ENCODE measurements at places on chromosomes 2 and 18.

DNA sequence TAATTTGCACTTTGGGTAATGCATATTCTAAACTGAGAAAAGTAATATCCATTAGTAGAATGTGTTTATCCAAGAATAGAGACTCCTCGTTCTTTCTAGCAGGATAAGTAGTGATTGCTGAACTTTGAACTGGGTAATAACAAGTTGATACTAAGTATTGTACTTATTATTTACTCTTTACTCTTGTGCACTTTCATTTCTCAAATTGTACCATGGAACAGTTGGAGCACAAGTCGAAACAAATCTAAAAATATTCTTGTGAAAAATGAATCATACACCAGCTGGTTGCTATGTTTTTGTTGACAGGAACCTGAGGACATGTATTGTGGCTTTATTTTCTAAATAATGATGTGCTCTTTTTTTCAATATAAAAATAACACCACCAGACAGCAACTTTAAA lies 111.9 kb downstream of the RGPD3 start:
- DNase-seq, result no peak

DNA sequence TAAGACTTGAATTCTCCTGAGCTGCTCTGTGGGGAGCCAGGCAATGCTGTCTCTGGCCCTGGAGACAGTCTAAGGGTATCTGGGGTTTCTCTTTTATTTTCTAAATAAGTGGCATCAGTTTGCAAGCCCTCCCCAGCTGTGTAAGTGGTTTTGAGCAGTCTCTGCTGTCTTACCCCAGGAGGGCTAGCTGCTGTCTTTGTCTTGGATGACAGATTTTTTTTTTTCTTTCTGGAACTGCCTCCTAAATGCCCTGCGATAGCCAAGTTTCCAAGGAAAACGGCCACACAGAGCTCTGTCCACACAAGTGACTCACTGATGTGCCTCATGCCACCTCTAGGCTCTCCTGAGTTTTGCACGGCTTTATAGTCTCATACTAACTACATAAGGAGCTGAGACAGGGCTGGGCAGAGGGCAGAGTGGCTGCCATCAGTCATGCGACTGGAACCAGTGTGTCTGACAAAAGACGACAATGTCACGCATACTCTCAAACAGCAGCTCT lies 37.2 kb upstream of the THOC1 start:
- no peak for DNase-seq

GRCh38 chr18:70956554-70956953 lies 667.7 kb downstream of the SOCS6 start:
- DNase-seq, result no peak

- DNase-seq, result no peak
Measured at GRCh38 chr2:146776596-146776995, 1068.2 kb upstream of the ACVR2A start.

GRCh38 chr18:9617006-9617542 lies 2.7 kb upstream of the PPP4R1 start:
- DNase-seq, result no peak

GRCh38 chr2:74430502-74430901 lies 9.0 kb downstream of the WDR54 start:
- no peak for DNase-seq

- no peak for DNase-seq
Measured at GRCh38 chr18:31656754-31657153, 27.6 kb downstream of the B4GALT6 start.

DNA sequence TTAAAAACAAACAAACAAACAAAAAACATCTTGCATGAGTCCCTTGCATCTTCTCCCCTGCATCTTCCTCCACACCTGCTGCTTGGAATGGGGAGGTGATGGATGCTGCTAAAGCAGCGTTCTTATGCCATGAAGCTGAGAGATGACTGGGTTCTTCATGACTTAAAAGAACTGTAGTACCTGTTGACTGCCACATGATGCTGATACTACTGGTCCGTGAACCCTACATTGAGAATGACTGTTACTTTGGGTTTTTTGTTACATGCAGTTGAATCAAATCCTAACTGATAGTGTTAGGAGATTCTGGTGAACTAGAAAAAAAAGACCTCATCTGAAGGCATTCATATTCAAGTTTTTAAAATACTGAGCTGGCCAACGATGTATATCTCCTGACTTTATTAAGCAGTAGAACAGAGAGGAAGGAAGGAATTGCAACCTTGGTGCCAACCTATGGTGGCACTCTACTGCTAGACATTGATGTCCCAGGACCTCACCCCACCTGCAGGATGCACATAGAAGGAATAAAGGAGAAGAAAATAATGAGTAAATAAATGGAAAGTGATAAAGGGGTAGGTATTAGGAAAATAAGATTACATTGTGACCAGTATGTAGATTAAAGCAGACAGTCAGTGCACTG lies 63.2 kb upstream of the SPAG16 start:
- DNase-seq, result no peak

Measured in activated T-helper 1 cell treated with anti-CD3 and anti-CD28 coated beads, Interleukin-2, amount 50 U/mL, for 16 hours (primary cell).